Left cardiac atrium (tissue), 4 donors: ENCODE measurements at places on chromosomes 3 and 15. TPM values are rescaled to one million over a fixed set of nuclear protein-coding genes. Genes with fewer than 3 reads are reported as not detected.

- DNase-seq = no peak
Measured at GRCh38 chr3:52225452-52226228, at the start of gene TLR9. TLR9 (minus strand) TSS chr3:52225645; CDS start chr3:52225529, 116 bp downstream.

The ZNF660 gene
- total RNA-seq = 2.5 TPM

GRCh38 chr15:71707230-71708050 is 102.9 kb upstream of the NR2E3 start:
- no peak for DNase-seq

The CDHR4 gene
- total RNA-seq = not detected

- DNase-seq = peak; percentile 73
Measured at GRCh38 chr15:38563723-38564519, 693 bp downstream of the RASGRP1 start.

DNA sequence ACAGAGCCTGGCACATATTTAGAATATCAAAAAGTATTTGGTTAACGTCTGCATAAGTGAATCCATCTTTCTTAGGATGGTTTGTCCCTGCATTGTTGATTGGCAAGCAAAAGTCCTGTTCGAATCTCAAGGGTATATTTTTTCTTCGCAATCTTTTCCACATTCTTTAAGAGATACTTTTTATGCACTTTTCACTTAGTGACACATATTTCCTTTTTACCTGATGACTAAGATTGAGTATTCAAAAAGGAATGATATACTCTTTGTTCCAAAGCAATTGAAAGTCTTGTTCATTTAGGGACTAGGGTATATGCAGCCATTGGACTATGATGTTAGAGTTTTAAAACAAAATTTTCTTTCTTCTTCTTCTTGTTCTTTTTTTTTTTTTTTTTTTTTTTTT is 349.9 kb downstream of the NLGN1 start:
- no peak for DNase-seq

DNA sequence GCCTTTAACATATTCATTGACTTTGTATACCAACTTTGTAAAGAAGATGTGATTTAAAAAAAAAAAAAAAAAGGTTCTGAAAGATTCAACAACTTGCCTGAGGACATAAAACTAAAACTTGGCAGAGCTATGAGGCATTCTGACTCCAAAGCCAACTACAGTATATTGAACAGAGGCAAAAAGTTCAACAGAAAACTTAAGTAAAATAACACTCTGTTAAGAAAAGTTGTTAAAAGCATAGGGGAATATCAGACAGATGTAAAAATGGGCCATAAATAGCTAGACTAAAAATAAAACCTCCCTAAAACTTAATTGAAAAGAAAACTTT is 23.4 kb downstream of the GOLIM4 start:
- no peak for DNase-seq

DNA sequence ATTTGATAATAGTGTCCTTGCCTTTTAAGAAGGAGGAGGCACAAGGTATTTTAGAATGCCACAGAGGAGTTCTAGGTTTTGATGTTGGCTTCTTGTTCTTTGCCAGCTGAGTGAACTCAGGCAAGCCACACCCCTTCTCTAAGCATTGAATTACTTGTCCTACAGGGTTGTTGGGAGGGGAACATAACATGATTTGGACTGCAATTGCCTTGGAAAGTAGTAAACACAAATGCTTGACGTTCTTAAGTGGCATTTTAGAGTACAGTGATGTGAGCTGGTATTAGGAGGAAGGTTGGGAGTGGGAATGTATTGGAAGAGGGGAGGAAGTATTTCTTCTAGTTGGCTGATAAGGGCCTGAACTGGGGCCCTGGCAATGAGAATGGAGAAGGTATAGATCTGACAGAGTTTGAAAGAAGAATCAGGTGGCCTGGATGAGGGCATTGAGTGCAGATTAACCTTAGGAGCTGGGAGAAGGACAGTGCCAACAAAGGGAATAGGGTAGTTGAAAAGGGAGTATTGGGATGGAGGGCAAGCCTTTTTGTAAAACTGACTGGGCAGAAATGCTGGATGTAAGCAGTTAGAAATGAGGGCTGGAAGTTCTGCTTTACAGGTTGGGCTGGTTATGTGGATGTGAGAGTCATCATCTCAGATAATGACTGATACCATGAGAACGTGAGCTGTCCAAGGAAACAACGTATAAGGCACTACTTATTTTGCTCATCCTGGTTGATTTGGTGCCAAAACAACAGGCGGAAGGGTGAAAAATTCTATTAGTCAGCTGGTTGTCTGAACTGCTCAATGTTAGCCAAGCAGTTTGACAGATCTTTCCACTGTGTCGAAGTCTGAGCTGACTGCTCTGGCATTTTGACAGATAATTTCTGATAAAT is 16.7 kb downstream of the KAT2B start:
- no peak for DNase-seq

DNA sequence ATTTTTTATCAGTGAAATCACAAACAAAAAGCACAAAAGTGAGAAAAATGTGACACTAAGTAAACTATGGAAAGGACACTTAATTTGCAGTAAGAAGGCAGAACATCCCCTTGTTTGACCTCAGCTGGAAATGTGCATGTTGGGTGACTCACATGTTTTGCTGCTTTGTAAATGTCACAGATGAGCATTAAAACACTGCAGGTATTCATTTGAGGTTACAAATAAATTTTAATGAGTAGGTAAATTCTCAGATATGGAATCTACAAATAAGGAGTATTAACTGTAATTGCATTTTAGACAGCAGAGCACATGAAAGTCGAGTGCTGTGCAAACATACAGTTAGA is 20.3 kb downstream of the CHMP2B start:
- no peak for DNase-seq

The SKOR1 gene
- total RNA-seq = 0.09 TPM

The ZSCAN29 gene
- total RNA-seq = 13.2 TPM

DNA sequence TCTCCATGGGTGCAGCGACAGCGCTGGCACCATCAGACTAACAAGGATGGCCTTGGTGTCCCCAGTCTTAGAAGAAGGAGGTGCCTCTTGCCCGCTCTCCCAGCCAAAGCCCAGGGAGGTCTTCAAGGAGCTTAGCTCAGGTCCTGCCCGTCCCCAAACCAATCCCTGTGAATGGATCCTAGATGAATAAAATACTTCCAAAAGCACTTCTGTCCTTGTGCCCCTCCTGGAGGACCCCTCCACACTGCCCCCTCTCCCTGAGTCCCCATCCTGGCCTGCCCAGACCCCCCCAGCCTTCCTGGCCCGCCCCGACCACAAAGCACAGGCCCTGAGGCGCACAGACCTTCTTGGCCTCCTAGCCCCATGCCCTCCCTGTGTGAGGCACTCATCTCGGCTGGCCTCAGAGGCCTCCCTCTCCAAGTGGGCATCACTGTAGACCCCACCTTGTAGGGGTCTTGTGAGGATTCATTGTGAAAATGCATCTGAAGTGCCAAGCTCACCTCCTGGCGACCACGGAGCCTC is 8.4 kb downstream of the SLC28A1 start:
- DNase-seq = no peak

The CKMT1A gene
- total RNA-seq = 1.7 TPM

The FAM174B gene
- total RNA-seq = 9.9 TPM

DNA sequence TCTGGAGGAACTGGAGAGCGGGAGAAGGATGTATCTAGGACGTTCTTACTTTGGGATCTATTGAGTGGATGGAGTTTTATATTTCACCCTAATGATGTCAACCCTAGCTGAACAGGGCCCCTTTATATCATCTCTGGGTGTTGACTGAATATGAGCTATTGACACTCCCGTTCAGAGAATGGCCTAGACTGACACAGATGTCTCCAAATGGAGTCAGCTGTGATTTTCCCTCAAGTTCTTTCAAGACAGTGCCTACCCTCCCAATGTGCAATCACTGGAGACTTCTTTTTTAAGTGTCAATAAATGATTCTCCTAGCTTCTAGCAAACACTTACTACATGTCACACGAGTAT is 63.8 kb downstream of the FRMD4B start:
- no peak for DNase-seq

DNA sequence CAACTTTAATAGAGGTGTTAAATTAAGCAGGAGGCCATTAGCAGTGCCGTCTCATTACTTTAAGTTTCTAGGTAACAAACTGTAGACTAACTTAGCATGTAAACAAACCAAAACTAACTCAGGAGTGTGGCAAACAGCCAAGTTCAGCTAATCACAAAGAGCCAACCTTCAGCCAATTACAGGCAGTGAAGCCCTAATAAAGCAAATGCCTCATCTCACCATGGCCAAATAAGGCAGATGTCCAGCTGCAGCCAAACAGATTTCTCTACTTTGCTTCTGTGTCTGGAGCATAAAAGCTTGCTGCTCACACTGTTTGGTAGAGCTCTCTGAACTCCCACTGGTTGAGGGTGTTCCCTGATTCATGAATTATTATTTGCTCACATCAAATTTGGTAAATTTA is 835.4 kb upstream of the GBE1 start:
- no peak for DNase-seq

The CCR9 gene
- total RNA-seq = not detected

The P3H2 gene
- 4.0 TPM for total RNA-seq

DNA sequence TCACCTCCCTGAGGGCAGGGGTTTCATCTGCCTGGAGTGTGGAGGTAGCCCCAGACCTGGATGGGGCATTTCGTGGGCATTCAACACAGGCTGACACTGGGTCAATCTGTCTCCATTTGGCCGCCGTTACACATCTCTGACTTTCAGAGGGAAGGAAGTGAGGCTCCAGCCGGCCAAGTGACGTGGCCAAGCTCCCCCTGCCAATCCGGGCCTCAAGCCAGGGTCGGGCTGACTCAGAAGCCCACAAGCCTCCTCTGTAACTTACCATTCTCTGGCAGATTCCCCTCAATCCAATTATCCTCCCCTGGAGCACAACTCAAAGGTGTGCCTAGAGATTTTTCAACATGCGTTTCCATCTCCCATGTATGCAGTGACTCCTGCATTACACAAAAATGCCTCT is 227.6 kb downstream of the KLF13 start:
- DNase-seq = peak; percentile 64

The GOLGA6D gene
- not detected for total RNA-seq

DNA sequence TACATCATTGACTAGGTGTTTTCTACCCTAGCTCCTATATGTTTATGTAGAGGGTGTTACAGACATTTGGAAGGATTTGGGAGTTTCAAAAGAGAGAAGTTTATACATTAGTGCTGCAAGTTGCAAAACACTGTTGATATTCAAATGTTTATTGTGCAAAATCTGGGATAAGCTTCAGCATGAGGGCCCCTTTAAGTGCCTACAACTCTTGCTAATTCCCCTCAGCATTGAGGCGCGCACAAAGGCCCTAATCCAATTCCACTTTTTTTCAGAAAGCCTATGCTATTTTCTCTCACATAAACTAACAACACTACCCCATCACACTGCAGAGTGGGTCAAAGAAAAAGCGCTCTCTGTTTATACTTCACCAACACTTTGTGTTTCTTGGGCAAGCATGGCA is 208.0 kb downstream of the NR2F2 start:
- no peak for DNase-seq

DNA sequence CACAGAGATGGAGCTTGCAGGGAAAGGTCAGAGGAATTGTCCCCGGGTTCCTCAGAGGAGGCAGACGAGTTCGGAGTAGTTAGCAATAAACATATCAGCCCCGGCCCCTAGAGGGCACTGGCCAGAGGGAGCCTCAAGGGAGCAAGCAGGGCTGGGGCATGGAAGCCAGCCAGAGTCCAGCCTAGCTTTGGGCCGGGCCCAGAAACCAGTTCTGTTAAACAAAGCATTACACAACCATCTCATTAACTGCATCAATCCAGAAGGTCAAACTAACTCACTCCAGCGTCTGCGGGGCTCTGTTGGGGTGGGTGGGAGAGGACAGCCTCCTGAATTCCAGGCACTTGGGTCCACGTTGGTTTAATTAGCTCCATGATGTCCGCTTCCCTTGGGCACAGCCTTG is 41.0 kb upstream of the IREB2 start:
- DNase-seq = peak; percentile 33

GRCh38 chr3:63124090-63124489 is 154.0 kb upstream of the SYNPR start:
- no peak for DNase-seq

DNA sequence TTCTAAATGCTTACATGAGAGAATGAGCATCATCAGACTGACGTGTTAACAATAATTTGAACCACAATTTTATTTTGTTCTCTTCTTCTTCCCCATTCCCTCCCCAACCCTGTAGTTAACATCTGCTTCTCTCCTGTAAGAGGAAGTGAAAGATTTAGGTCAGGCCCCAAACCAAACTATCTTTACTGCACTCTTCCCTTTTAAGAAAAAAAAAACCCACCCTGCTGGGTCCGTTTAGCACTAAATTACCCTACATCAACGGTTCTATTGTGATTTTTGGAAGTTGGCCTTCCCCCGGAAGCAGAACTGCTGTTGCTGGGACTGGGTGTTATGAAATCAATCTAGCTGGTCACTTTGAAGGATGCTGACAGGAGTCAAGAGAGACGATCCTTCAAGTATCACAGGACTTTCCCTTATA is 49.4 kb downstream of the NFKBIZ start:
- no peak for DNase-seq

The ADAMTSL3 gene
- 25.8 TPM for total RNA-seq

The FEZF2 gene
- total RNA-seq = not detected

DNA sequence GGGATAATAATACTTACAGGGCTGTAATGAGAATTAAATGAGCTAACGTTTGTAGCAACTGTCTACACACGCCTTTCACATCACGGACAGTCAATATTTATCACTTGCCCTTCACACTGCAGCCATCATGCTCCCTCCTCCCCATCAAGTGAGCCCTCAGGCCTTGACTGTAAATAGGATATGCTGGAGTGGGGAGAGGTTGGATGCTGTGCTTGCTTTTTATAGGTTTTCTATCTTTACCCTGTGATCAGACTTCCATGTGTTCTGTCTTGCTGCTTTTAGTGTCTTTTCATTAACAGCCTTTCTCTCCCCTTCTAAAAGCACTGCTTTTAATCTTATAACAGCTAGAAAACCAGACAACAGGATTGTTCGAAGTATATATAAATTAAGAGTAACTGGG is 12.8 kb upstream of the MAGEF1 start:
- DNase-seq = no peak

GRCh38 chr3:5428607-5429516 is 241.4 kb downstream of the EDEM1 start:
- no peak for DNase-seq

GRCh38 chr15:52960283-52960682 is 170.1 kb upstream of the ONECUT1 start:
- no peak for DNase-seq

DNA sequence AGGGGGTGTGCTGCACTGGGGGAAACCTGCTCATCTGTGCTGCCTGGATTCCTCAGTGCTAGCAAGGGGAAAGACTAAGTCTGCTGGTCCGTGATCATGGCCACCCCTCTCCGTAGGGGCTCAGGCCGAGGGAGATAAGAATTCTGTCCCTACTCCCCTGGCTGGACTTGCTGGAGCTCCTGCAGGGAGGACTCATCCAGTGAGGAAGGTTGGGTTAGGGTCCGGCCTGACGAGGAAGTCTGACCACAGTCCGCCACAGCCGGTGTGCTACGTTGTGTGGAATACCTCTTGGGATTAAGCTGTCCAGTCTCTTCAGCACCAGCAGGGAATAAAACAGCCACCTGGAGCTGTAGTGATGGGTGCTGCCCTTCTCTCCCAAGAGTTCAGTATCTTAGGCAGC is 1309.1 kb upstream of the CADM2 start:
- DNase-seq = no peak

- no peak for DNase-seq
Measured at GRCh38 chr15:85825719-85826118, 31.0 kb upstream of the KLHL25 start.
